ENCODE measurements at places on chromosomes 7 and 10.

- DNase-seq = no peak
Observed at GRCh38 chr10:4663162-4663992, 162.6 kb upstream of the AKR1E2 start.

GRCh38 chr10:96061232-96061631 lies 17.8 kb downstream of the CCNJ start:
- DNase-seq = no peak

- DNase-seq = no peak
Observed at GRCh38 chr7:135177028-135177696, 6.7 kb upstream of the CYREN start.

GRCh38 chr7:148173369-148173768 lies 417.2 kb upstream of the C7orf33 start:
- no peak for DNase-seq

GRCh38 chr10:23079700-23080099 lies 15.7 kb upstream of the MSRB2 start:
- DNase-seq = no peak

GRCh38 chr7:39130857-39131526 lies 153.3 kb downstream of the POU6F2 start:
- DNase-seq = no peak

DNA sequence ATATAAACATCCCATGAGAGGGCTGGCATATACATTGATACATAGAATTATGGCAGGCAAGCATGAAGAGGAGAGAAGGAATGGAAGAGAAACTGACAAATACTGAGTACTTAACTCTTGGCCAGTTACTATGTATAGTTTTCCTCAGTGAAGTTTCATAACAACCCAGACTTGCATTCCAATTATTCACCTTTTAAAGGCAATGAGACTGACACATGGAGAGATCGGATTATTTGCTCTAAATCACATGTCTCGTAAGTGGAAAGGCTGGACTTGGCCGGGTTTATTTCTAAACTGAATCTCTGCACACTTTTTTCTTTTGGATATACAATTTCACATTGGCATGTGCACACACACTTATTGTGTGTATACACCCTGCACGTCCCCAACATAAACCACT lies 548.3 kb downstream of the PHTF2 start:
- no peak for DNase-seq

DNA sequence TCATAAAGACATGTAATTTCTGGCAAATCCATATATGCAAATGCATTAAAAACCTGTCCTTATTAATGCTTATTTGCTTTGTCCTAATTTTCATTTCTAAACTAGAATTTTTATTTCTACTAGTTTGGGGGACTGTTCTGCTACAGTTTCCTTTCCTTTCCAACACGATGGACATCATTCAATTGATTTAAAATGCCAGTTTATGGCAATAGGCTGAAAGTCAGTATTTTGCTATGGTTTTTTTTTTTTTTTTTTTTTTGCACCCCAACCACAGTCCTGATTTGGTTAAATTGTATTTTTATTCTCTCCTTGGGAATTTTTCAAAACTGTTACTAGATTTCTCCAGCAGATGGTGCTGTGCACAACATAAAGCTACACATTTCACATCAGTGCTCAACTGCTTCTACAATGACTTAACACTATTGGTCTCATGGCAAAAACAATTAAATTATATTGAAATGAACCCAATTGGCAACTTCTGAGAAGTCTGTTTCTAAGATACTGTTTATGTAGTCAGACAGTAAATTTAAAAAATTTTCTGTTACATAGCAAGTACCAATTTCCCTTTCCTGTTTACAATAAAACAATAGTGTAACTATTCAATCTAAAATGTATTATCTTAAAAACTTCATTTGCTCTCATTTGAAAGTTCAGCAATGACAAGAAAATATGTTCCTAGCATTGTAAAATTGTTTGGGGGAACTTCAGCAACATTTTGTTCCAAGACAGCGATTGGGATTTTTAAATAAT lies 193.8 kb upstream of the CCDC6 start:
- DNase-seq = no peak

DNA sequence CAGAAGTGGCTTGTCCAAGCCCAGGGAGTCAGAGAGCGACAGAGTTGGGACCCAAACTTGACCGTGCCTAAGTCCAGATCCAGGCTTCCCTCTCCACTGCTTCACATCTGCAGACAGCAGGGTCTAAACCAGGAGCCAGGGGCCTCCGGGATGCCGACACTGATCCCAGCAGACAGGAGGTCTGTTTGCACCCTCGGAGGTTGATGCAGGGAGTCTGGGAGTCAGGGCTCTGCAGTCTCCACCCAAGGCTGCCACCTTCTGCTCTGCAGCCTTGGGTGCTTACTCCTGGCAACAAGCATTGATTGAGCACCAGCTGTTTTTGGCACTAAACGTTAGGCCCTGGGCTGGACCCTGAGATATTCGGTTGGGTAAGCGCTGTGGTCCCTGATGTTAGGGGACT lies 21.0 kb downstream of the ELFN1 start:
- DNase-seq = no peak

DNA sequence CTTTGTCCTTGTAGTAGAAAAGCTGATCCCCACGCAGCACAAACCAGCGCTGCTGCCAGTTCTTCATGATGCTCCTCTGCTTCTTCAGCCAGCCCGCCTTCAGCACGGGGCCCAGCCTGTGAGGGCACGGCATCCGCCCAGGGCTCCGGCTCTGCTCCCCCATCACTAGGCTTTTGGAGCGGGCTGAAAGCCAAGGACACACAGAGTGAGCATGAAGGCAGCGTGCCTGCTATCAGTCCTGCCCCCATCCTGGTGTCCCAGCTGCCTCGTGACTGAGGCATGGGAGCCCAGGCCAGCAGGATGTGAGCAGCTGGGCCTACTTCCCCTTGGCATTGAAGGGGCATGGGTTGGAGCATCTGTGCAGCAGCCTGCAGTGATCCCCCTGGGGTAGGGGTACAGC lies 21.9 kb downstream of the ARHGAP22 start:
- no peak for DNase-seq

GRCh38 chr10:98880971-98881370 lies 354.7 kb downstream of the HPSE2 start:
- DNase-seq = no peak

GRCh38 chr10:31136930-31137885 lies 105.5 kb upstream of the ZNF438 start:
- DNase-seq = no peak

GRCh38 chr10:100858261-100858660 lies 54.5 kb upstream of the SLF2 start:
- DNase-seq = no peak

DNA sequence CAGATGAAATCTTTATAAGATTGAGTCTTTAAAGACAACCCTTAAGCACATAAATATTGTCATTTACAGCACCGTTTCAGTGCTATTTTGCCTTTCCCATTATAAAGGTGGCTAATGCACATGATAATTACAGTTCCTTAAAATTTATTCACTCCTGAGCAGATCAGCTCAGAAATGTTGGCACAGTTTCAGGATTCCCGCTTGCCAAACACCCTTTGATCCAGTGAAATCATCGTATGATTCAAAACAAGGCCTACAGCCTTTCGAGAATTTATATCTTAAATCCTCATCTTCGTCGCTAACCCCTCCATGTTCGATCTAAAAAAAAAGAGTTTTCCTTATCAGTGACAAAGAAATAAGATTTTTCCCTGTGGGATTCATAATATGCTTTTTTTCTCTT lies 14.1 kb upstream of the SOSTDC1 start:
- no peak for DNase-seq

GRCh38 chr7:4951903-4952636 lies 6.9 kb downstream of the MMD2 start:
- DNase-seq = no peak

GRCh38 chr10:83605783-83606630 lies 533.3 kb upstream of the GHITM start:
- no peak for DNase-seq

DNA sequence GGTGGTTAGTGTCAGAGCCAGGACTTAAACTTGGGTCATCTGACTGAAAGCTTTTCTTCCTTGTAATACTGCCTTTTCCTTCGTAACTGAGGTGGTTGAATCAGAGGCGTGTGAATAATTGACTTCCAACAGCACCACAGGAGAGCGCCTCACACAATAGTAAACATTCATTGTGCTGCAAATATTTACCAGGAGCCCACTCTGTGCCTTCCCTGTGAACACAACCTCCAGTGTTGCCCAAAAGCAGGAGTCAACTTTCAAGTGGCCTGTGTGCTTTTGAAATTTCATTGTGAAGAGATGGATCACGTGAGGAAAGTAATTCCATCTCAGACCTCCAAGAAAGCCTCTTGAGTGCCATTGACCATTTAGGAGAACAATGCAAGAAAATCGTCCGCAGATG lies 60.2 kb downstream of the ADRA2A start:
- DNase-seq = no peak

GRCh38 chr10:79223091-79224048 lies 123.9 kb upstream of the PPIF start:
- DNase-seq = no peak

GRCh38 chr7:123367031-123367430 lies 167.3 kb upstream of the SLC13A1 start:
- DNase-seq = no peak

DNA sequence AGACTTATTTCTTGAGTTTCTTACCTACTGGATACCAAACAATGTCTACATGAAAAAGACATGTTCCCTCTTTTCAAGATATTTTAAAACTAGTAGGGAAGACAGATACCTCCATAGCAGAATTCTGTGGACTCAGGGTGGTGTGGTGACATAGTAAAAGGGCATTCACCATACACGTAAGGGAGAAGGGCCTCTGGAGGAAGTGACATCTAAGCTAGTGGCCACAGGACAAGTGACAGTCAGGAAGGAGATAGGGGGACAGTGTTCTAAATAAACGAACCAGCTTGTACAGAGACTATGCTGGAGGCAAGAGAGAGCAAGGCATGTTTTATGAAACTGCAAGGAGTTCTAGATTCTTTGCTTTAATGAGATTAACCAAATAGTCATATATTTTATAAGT lies 321.7 kb upstream of the LRGUK start:
- DNase-seq = no peak

- no peak for DNase-seq
Observed at GRCh38 chr10:121435099-121435875, 163.0 kb downstream of the FGFR2 start.

GRCh38 chr10:25338271-25338670 lies 163.5 kb downstream of the GPR158 start:
- no peak for DNase-seq

DNA sequence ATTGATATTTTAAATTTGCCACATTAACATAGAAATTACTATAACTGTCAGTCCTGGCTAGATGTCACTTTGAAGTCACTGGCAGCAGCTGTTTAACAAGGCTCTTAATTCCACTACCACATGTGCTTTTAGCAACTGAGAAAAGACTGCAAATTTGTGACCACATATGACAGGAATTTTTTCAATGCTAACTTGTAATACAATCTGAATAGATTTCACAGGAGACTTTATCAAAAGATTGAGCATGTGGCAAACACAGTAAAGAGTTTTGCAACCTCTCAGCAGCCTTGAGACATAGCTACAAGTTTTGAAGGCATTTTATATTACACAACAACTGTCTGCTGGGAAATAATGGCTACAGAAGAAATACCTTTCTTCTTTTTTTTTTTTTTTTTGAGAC lies 73.0 kb downstream of the MICU1 start:
- DNase-seq = no peak

GRCh38 chr7:88500131-88500530 lies 193.4 kb upstream of the STEAP4 start:
- no peak for DNase-seq

- DNase-seq = no peak
Observed at GRCh38 chr7:108261560-108262255, 131.5 kb upstream of the LAMB4 start.

GRCh38 chr7:12583922-12584321 lies 13.4 kb downstream of the SCIN start:
- no peak for DNase-seq

- no peak for DNase-seq
Observed at GRCh38 chr7:148867596-148868377, 16.3 kb downstream of the EZH2 start.

DNA sequence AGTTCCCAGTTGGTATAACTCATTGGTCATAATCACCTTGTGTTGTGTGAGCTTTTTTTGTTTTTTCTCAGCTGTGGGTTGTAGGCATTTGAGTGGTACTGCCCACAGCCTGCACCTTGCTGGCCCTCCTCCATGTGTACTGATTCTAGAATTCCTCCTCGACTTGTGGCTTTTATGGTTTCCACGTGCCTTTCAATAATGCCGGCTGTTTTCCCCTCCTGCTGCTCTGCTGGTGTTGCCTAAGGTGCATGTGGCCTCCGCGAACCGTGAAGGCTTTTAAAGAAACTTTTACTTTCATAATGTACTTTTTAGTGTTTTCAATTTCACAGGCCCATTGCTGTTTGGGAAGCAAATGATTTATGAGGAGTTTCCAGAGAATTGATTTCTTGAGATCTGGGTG lies 518.0 kb downstream of the REEP3 start:
- DNase-seq = no peak

GRCh38 chr10:74244097-74244685 lies 93.2 kb downstream of the ADK start:
- no peak for DNase-seq

GRCh38 chr10:96259150-96259549 lies 12.2 kb downstream of the BLNK start:
- no peak for DNase-seq

- no peak for DNase-seq
Observed at GRCh38 chr10:35192645-35193249, 66.1 kb downstream of the CREM start.

DNA sequence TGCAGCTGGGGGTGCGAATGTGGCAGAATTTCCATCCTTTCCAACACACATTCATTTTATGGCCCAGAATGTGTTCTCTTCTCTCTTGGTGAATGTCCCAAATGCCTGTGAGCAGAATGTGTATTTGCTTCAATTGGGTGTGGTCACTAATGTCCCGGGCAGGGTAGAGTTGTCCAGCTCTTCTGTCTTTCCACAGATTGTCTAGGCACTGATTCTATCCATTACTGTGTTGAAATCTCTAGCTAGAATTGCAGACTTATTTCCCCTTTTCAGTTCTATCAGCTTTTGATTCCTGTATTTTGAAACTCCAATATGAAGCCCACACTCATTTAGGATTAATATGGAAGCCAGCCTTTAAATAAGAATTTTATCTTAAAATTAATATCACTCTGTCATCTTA lies 14.0 kb upstream of the AKR1E2 start:
- DNase-seq = no peak

DNA sequence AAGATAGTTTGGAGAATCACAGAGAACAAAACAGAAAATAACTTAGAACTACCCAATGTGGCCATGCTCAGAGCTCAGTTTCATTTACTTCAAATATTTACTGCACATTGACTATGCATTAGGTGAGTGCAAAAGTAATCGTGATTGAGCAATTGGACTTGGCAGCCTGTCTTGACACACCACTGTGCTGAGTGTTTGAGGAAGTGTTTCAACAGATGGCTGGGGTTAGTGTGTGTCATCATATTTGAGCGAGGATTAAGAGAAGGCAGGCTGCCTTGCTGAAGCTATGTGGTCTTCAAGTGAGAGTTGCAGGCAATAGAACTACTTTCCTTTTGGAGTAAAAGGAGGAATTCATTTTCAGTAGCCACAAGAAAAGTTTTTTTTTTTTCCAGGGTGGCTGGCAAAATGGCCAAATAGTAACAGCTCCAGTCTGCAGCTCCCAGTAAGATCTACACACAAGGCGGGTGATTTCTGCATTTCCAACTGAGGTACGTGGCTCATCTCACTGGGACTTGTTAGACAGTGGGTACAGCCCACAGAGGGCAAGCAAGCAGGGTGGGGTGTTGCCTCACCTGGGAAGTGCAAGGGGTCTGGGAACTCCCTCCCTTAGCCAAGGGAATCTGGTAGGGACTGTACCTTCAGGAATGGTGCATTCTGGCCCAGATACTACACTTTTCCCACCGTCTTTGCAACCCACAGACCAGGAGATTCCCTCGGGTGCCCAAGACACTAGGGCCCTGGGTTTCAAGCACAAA lies 37.6 kb downstream of the AKR1C4 start:
- no peak for DNase-seq
